ENCODE measurements at places on chromosomes 6 and 20. TPM values are rescaled to one million over a fixed set of nuclear protein-coding genes. Genes with fewer than 3 reads are reported as not detected.

PM20D2 gene
- 26.4 TPM for total RNA-seq

DNA sequence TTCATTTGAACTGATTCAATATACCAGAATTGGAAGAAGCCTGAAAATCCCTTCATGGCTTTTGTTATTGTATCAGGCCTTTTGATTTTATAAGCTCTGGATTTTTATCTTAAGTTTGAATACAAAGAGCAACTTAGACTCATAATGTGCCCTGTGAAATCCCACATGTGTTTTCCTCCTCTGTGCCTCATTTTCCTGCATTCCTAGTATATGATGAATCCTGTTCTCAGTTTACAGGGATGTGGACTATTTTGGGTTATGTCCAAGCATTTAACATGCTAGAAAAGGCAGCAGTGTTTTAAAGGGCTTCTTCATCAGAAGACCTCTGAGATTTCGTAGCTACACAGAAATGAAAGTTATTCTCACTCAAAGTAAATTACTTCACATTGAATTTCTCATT, 455.0 kb downstream of the RFPL4B start:
- DNase-seq = no peak
- H3K4me3 ChIP-seq = no peak overlapping the region
- H3K4me1 ChIP-seq = no peaks in the 10 kb centered on the region

HMGCLL1 gene
- 0.92 TPM for total RNA-seq

GRCh38 chr20:11394145-11394833, 523.4 kb upstream of the BTBD3 start:
- H3K27me3 ChIP-seq = no peaks in the 10 kb centered on the region
- H3K36me3 ChIP-seq = no peaks in the 10 kb centered on the region
- H3K4me3 ChIP-seq = no peak overlapping the region
- DNase-seq = no peak
- H3K27ac ChIP-seq = no peak overlapping the region
- no peaks in the 10 kb centered on the region for H3K4me1 ChIP-seq

DNA sequence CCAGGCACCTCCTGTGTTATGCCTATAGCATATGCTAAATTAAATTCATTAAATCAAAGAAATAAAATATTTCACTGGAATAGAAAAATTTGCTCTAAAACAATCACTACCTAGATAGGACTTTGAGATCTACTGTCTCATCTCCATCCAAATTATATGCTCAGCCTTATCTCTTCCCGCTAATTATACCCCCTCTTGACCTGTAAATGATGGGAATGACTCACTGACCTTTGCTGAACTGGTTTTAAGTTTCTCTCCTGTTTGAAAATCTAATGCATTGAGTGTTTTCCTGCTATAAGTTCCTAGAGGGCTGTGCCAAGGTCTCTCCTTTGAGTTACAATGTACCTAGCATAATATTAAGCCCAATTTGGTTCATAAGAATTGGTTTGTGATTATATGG, 110.1 kb downstream of the BMP2 start:
- DNase-seq = no peak
- no peaks in the 10 kb centered on the region for H3K4me1 ChIP-seq
- H3K4me3 ChIP-seq = no peak overlapping the region
- no peak overlapping the region for H3K27ac ChIP-seq
- H3K27me3 ChIP-seq = no peaks in the 10 kb centered on the region

MKKS gene
- total RNA-seq = 14.4 TPM

- H3K36me3 ChIP-seq = no peaks in the 10 kb centered on the region
- no peak overlapping the region for H3K27ac ChIP-seq
- DNase-seq = no peak
- no peak overlapping the region for H3K4me3 ChIP-seq
- H3K4me1 ChIP-seq = no peaks in the 10 kb centered on the region
Measured at GRCh38 chr20:61912665-61913422, 152.8 kb downstream of the TAF4 start.

- no peaks in the 10 kb centered on the region for H3K27me3 ChIP-seq
- no peak overlapping the region for H3K27ac ChIP-seq
- H3K36me3 ChIP-seq = peaks cover 3% of the 10 kb centered on the region
Measured at GRCh38 chr6:18186540-18187250, 31.5 kb downstream of the KDM1B start.

GRCh38 chr20:52746190-52746589, 226.0 kb upstream of the TSHZ2 start:
- no peak overlapping the region for H3K27ac ChIP-seq
- H3K27me3 ChIP-seq = no peaks in the 10 kb centered on the region
- H3K4me3 ChIP-seq = no peak overlapping the region
- no peaks in the 10 kb centered on the region for H3K36me3 ChIP-seq
- no peak for DNase-seq
- H3K4me1 ChIP-seq = no peaks in the 10 kb centered on the region

GRCh38 chr20:33719277-33719988, 677 bp downstream of the PXMP4 start:
- peak overlapping the region; percentile 85 for H3K4me3 ChIP-seq
- no peak for DNase-seq

DNA sequence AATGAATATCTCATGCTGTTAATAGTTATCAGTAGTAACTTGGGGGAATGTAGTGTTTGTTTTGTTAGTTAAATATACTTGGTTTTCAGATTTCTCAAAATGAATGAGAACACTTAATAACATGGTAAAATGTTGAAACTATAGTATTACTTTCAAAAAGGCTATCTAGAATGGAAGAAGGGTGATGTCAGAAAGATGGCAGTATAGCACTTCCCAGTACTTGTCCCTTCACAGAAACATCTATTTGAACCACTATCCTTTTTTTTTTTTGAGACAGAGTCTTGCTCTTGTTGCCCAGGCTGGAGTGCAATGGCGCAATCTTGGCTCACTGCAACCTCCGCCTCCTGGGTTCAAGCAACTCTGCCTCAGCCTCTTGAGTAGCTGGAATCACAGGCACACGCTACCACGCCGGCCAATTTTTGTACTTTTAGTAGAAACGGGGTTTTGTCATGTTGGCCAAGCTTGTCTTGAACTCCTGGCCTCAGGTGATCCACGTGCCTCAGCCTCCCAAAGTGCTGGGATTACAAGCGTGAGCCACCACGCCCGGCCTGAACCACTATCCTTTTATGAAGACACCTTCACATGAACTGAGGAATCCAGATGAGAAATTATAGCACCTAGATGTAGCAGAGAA, 4.7 kb upstream of the ECHDC1 start:
- H3K27ac ChIP-seq = no peak overlapping the region
- H3K36me3 ChIP-seq = no peaks in the 10 kb centered on the region
- no peaks in the 10 kb centered on the region for H3K27me3 ChIP-seq
- H3K4me3 ChIP-seq = no peak overlapping the region
- no peak for DNase-seq

GRCh38 chr20:38706509-38706908, 17.8 kb upstream of the SLC32A1 start:
- no peak overlapping the region for H3K27ac ChIP-seq
- no peaks in the 10 kb centered on the region for H3K36me3 ChIP-seq
- no peaks in the 10 kb centered on the region for H3K27me3 ChIP-seq
- no peaks in the 10 kb centered on the region for H3K4me1 ChIP-seq

PROKR2 gene
- not detected for total RNA-seq

DNA sequence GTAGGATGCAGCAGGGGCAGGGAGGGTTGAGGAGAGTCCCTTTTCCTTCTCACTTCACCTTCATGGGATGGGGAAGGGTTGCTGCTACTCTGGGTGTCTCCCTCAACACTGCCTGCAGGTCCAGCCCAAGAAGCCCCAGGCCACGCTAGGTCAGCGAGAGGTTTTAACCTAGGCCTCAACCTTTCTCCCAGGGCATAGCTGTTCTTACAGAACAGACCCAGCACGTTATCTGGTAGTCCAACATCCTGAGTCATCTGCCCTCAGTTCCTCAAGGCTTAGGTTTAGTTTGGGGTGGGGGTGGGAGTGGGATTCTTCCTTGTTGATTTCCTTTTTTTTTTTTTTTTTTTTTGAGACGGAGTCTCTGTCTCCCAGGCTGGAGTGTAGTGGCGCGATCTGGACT, 15.8 kb downstream of the LRRC73 start:
- H3K27me3 ChIP-seq = no peaks in the 10 kb centered on the region
- H3K36me3 ChIP-seq = peaks cover 17% of the 10 kb centered on the region
- peaks cover 31% of the 10 kb centered on the region for H3K4me1 ChIP-seq
- DNase-seq = no peak
- no peak overlapping the region for H3K4me3 ChIP-seq

CRIP3 gene
- not detected for total RNA-seq

- H3K27ac ChIP-seq = no peak overlapping the region
- H3K36me3 ChIP-seq = peaks cover 28% of the 10 kb centered on the region
- no peaks in the 10 kb centered on the region for H3K27me3 ChIP-seq
- no peak for DNase-seq
Measured at GRCh38 chr6:54194067-54194466, 82.8 kb downstream of the MLIP start.

KIFC1 gene
- total RNA-seq = not detected

HTR1B gene
- not detected for total RNA-seq

GRCh38 chr20:31472395-31473330, 2.3 kb downstream of the DEFB124 start:
- no peaks in the 10 kb centered on the region for H3K36me3 ChIP-seq
- H3K4me3 ChIP-seq = no peak overlapping the region
- no peaks in the 10 kb centered on the region for H3K4me1 ChIP-seq
- DNase-seq = no peak

- peaks cover 11% of the 10 kb centered on the region for H3K4me1 ChIP-seq
- no peak overlapping the region for H3K27ac ChIP-seq
- no peak overlapping the region for H3K4me3 ChIP-seq
- no peaks in the 10 kb centered on the region for H3K27me3 ChIP-seq
Measured at GRCh38 chr6:21496196-21496595, 97.4 kb upstream of the SOX4 start.

DNA sequence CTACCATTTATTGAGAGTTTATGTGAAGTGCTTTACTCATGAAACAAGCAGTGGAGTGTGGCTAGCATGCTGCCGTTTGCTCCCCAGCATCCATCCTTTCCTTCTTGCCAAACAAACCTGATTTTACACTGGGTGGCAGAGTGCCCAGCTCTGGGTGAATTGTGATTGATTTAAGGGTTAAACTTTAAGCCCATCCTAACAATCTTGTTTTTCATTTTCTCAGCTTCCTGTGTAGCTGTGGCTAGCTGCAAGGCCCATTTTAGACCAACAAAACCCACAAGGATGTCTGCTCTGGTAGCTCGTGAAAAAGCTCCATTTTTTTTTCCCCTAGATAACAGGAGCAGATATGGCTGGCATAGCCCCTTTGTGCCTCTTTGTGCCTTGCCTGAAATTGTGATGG, 77.7 kb upstream of the KCNG1 start:
- no peak overlapping the region for H3K4me3 ChIP-seq
- H3K36me3 ChIP-seq = no peaks in the 10 kb centered on the region
- DNase-seq = no peak
- no peaks in the 10 kb centered on the region for H3K27me3 ChIP-seq
- H3K4me1 ChIP-seq = no peaks in the 10 kb centered on the region

- no peaks in the 10 kb centered on the region for H3K27me3 ChIP-seq
- no peak overlapping the region for H3K27ac ChIP-seq
- no peak for DNase-seq
- no peaks in the 10 kb centered on the region for H3K36me3 ChIP-seq
- H3K4me1 ChIP-seq = no peaks in the 10 kb centered on the region
Measured at GRCh38 chr6:2149361-2150006, 95.9 kb downstream of the GMDS start.

GRCh38 chr6:15444881-15445280, 199.0 kb downstream of the JARID2 start:
- peaks cover 60% of the 10 kb centered on the region for H3K4me1 ChIP-seq
- H3K36me3 ChIP-seq = no peaks in the 10 kb centered on the region
- peak overlapping the region; percentile 71 for H3K27ac ChIP-seq
- DNase-seq = no peak
- no peaks in the 10 kb centered on the region for H3K27me3 ChIP-seq

DNA sequence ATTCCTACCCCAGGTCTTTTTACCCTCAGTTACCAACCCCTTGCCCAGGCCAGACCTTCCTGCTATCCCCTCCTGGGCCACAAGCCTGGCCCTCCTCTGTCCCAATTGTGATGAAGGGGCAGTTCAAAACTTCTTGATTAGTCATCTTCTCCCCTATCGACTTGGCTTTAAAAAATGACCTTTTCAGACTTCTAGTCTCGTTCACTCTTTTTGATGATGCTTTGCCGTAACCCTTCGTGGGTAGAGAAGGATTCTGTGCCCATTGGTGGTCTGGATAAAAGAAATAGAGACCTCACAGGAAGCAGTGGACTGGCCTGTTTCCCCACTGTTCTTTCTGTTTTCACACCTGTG, 5.5 kb downstream of the VEGFA start:
- H3K4me3 ChIP-seq = peak overlapping the region; percentile 47
- peak overlapping the region; percentile 99 for H3K27ac ChIP-seq
- peaks cover 59% of the 10 kb centered on the region for H3K4me1 ChIP-seq
- no peaks in the 10 kb centered on the region for H3K27me3 ChIP-seq

- no peaks in the 10 kb centered on the region for H3K4me1 ChIP-seq
- no peak overlapping the region for H3K27ac ChIP-seq
- no peaks in the 10 kb centered on the region for H3K36me3 ChIP-seq
- no peak for DNase-seq
- H3K4me3 ChIP-seq = no peak overlapping the region
Measured at GRCh38 chr6:113526995-113527394, 330.1 kb upstream of the MARCKS start.

DNA sequence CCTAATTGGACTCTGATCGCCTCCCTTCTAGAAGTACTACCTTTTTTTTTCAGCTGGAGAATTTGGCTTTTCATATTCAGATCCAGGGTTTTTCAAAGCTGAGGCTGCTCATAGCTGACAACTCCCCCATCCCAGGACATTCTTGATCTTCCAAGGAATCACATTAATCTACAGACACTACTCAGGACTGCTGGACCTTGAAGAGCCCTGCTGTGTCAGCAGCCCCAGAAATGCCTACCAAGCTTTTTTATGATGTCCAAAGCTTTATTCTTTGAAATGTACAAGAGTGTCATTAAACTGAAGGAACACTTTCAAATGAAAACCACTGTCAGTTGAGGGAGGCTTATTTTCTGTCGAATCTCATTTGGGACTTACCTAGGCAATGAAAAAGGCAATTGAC, 704.1 kb downstream of the PTPRT start:
- DNase-seq = no peak
- H3K27me3 ChIP-seq = no peaks in the 10 kb centered on the region
- no peaks in the 10 kb centered on the region for H3K36me3 ChIP-seq

FBXL4 gene
- 35.0 TPM for total RNA-seq

MAP3K7 gene
- total RNA-seq = 27.2 TPM

DNA sequence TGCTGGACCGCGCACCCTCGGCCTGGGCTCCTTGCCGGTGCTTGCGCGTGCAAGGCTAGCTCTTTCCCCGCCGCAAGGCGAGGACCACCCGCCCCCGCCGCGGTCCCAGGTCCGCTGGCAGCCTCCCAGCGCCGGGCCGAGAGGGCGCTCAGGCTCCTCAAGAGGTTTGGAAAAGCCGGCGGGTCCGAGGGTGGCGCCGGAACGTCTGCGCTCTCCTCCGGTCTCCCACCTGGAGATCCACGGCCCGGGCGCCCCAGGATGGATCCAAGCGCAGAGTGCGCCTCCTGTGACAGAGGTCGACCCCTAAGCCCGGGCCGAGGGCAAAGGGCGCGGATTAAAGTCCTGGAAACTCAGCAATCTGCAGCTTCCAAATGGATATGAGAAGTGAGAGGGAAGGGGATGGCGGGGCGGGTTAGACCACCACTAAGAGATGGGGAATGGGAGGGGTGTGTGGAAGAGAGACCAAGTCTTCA, 575 bp upstream of the MICAL1 start:
- H3K4me3 ChIP-seq = peak overlapping the region; percentile 94
- H3K27ac ChIP-seq = peak overlapping the region; percentile 71
- H3K27me3 ChIP-seq = no peaks in the 10 kb centered on the region
- peaks cover 34% of the 10 kb centered on the region for H3K4me1 ChIP-seq
- peaks cover 4% of the 10 kb centered on the region for H3K36me3 ChIP-seq
- DNase-seq = no peak
